ENCODE measurements at places on chromosomes 5 and 9. TPM values are rescaled to one million over a fixed set of nuclear protein-coding genes. Genes with fewer than 3 reads are reported as not detected.

NNT gene
- total RNA-seq = 65.1 TPM

DDX4 gene
- total RNA-seq = not detected

PHF24 gene
- total RNA-seq = 1.0 TPM

FCN2 gene
- total RNA-seq = not detected

CDKN2B-AS1 gene
- total RNA-seq = 1.00 TPM

DNA sequence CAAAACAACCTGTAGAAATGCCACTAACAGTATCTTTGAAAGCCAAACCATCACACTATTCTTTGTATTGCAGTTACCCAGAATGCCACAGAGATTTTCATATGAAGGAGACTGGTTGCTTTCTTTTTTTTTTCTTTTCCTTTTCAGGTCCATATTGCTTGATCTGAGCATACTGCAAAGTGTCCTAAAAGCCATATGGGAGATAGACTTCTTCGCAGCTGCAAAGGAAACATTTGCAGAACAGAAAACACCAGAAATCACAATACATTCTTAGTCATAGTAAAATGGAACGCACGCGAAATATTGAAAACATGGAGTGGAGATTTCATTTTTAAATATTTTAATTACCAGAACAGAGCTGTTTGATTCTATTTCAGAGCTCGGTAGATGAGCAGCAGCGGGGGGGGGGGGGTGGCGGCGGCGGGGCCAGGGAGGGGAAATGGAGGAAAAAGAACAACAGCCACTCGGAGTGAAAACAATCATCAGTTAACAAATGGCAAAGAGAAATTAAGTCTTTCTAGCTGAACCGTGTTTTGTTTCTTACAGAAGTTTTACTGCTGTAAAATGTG lies 284.1 kb downstream of the NFIB start:
- no peak for DNase-seq

DNA sequence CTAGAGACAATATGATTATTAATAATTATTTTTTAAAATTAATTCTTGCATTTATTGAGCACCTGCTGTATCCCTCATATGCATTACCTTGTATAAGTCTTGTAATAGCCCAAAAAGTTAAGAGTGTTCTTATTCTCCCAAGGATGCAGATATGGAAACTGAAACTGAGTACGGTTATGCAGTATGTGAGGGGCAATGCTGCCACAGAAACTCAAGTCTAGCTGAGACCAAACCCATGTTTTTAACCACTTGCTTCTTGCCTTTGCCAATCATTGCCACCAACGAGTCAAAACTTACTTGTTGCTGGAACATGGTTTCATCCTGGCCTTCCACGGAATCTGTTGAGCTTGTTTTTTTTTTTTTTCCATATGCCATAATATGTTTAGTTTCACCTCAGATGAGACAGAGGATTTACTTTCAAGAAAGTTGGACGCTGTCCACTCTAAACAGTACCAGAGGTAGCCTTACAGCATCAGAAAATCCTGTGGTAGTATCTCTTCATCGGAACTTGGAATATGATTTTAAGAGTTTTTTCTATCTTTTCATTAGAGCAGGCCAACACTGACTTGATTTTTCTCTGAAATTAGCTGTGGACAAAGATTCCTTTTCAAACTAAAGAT lies 27.9 kb downstream of the DOCK8 start:
- no peak for DNase-seq

DNA sequence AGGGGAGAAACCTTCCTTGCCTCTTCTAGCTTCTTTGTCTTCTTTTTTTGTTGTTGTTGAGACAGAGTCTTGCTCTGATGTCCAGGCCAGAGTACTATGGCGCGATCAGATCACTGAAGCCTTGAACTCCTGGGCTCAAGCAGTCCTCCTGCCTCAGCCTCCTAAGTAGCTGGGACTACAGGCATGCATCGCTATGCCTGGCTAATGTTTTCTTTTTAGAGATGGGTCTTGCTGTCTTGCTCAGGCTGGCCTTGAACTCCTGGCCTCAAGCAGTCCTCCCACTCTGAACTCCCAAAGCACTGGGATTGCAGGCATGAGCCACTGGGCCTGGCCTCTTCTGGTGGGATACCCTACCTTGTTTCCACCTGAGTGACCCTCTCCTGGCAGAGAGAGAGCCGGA lies 3.4 kb upstream of the PAXX start:
- DNase-seq = no peak

DNA sequence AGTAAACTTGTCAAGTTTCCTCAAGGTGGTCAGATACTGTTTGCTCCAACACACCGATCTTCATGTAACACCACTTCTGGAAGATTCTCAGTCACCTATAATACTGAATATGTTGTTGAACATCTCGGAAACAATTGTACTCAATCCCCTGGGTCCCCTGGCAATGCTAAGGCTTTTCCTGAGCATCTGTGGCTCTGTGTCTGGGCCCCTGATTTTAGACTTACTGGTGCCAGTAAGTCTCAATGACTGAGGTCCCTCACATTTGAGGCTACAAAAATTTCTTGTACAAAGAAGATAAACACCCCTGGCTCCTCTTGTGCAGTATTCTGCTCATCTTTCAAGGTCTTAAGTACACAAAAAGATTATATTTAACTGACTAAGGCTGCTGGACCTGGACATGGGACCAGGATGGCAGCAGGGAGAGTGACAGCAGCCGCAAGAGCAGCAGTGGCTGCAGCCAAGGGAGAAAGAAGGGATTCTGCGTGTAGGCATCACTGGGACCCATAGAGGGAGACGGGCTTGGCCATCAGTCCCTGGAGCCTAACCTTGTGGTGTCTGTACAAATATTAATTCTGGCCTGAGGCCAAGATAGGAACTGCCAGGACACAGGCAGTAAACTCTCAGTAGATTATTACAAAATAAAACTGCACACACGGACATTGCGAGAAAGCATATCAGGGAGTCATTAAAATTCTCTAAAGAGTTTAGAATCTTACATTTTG lies 49.0 kb upstream of the TNPO1 start:
- no peak for DNase-seq

DNA sequence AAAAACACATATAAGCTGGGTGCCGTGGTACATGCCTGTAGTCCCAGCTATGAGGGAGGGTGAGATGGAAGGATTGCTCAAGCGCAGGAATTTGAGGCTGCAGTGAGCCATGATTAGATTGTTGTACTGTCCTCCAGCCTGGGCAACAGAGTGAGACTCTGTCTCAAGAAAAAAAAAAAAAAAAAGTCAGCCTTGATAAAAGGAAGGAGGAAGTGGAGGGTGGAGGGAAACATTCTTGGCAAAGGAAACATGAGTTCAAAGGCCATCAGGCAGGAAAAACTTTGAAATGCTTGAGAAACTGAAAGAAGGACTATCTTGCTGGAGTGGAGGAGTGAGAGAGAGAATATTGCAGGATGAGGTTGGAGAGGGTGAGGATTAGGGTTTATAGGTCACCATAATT lies 18.3 kb upstream of the ANKHD1 start:
- no peak for DNase-seq

- DNase-seq = no peak
These were observed 823 bp downstream of the ST6GALNAC6 start for GRCh38 chr9:127898433-127899127.

GRCh38 chr5:134569758-134570364 lies 44.4 kb downstream of the JADE2 start:
- no peak for DNase-seq

- DNase-seq = no peak
These were observed 67.3 kb upstream of the SGCD start for GRCh38 chr5:156259618-156260017.

DNA sequence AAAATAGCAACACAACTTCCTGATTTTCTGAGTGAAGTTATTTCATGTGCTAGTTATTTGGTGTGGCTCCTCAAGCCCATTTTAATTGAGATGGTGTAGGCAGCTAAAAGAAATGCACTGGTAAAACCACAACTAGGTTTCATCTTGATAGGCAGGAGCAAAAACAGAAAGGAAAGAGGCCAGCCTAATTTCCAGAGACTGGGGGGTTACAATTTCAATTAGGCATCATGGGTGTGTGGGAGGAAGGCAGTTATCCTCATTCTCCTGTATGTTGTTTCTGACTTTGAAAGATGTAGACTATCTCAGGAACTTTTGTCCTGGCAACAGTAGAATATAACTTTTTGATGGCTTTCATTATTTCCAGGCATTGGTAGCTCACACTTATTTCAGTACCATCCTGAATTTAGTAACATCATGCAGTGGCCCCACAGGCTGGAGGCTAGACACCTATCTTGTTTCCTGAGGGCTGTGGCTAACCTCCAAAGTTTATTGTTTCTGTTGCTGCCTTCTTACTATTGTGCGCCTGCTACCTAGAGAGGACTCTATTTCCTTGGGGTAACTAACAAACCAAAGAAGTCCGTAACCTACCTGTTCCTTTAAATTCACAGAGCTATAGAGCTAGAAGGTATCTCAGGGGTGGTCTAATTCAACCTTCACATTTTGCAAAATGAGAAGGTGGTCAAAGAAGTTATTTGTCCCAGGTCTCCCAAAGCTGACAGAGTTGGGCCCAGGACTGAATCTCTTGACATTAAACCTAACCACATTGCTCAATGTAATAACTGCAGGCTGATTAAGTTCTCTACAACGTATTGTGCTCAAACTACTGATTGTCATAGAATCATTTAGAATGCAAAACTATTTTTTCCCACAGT lies 42.4 kb downstream of the FYB1 start:
- no peak for DNase-seq

GRCh38 chr5:60490597-60491166 lies 209.3 kb downstream of the DEPDC1B start:
- no peak for DNase-seq

DNA sequence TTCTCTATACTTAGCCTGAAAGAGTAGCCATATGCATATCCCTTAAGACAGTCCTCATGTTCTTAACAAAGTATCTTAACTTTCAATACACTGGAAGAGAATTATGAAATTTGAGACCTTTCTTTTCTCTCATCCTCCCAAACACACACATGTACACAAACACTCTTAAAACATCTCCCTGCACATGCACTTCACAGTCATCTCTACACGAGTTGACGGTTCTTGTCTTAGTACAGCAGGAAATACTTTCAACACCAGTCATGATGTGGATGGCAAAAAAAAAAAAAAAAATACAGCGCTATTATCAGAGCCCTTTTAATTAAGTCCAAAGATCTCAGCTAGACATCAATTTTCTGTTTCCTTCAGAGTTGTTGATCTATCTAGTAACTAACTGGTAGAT lies 43.6 kb upstream of the PCSK1 start:
- no peak for DNase-seq

DNA sequence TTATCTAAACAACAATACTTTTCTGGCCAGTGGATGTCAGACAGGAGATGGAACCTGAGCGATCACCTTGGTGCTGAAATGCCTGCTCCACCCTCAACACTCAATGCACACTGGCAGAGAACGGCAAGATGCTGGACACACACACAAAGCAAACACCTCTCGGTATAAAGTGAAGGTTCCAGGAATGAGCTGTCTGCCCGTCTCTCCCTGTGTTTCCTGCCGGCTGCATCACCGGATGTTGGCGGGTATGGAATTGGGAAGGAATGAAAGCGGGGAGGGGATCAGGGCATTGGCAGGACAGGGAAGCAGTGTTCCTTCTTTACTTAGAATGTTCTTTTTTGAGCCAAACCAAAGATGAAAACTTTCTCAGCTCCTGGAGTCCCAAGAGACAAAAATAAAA lies 59.2 kb downstream of the MED10 start:
- no peak for DNase-seq

GRCh38 chr5:177175336-177175735 lies 41.8 kb downstream of the NSD1 start:
- DNase-seq = no peak

All from posterior vena cava (tissue), 2 donors.